ENCODE measurements at places on chromosomes 6 and 20.
A peak's percentile ranks its signal among the peaks of the same experiment; 100 is the strongest.

DNA sequence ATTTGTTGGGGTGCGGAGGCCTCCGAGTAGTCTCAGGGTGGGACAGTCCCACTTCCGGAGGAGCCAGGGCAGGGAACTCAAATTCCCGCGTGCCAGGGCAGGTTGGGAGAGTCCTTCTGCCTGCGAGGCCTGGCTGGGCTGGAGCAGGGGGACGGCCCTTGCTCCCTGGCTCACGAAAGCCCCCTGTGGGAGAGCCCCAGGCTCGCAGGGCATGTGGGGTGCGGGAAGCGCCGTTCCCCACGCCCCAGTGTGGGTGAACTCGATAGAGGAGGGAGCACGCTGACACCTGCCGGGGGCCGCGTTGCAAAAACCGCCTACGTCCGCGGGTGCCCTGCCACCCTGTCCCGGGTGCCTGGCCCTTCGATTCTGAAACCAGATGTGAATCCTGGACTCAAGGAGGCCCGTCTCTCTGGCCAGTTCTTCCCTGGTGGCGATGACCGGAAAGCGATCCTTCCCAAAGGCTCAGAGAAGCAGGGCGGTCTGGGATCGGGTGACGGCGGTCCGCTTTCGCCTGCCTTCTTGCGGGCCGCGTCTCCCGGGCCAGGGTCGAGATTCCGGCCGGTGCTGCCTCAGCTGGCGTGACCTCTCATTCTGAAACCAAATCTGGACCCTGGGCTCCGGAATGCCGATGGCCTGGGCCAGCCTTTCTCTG, 1846.5 kb upstream of the DEFB115 start:
- DNase-seq, result no peak

DNA sequence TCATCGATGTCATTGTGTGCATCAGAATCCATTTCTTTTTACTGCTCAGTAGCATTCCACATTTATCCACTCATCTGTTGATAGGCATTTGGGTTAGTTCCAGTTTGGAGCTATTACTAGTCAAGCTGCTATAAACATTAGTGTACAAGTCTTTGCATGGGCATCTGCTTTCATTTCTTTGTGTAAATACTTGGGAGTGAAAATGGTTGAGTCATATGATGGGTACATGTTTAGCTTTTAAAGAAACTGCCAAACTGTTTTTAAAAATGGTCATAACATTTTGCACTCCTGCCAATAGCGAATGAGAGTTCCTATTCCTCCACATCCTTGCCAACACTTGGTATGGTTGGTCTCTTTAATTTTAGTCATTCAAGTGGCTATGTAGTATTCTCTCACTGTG, 21.2 kb upstream of the SLC22A2 start:
- no peak for DNase-seq

- no peak for DNase-seq
Observed at GRCh38 chr6:3088446-3088845, 20.2 kb downstream of the RIPK1 start.

DNA sequence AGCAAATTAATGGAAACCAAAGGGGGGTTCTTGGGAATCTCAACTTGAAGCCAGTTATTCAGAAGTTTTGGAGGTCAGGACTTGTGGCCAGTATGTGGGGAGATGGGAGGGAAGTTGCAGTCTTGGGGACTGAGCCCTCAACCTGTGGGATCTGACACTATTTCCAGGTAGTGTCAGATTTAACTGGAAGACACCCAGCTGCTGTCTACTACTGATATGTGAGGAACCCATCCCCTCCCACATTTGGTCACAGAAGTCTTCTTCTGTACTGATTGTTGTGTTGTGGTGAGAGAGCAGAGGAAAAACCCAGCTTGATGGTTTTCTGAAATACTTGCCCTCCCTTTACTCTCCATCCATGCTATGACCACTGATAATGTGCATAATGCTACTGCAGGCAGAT, 134.0 kb downstream of the QRSL1 start:
- DNase-seq, result no peak

- DNase-seq, result peak; percentile 35
Observed at GRCh38 chr20:38601216-38602184, at the start of gene ARHGAP40. TSS of gene ARHGAP40 (plus strand) at chr20:38601809.

DNA sequence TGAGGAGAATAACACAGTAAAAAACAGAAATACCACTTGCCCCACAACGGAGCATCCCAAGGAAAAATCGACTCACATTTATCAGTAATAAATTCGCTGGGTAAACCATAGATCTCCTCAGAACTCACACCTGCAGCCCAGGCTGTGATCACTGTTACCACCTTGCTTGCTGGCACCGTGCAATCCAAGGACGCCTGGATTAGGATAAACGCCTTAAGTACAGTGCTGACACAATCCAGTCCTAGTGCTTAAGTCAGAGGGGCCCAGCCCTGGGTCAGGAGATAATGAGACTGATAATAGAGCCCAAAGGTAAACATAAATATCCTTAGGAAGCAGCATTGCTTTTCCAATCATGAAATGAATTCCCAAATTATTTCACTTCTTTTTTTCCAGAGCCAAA, 62.5 kb downstream of the EPB41L2 start:
- no peak for DNase-seq

- no peak for DNase-seq
Observed at GRCh38 chr20:44471481-44471882, 4.2 kb upstream of the TTPAL start.

DNA sequence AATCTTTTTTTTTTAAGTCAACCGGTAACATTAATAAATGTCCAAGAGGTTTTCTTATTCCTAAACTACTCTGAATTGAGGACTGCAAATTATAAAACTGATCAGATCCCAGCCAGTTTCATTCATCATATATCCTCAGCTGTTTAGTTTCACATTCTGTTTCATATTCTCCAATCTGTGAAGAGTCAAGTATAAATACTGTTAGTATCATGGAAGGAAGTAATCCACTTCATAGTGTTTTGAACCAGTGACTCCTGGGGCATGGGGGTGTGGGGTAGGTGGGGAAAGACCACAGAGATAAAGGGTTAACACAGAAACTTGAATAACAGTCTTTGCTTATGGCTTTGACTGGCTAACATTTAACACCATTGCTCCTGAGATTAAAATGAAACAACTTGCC, 69.9 kb downstream of the FYN start:
- DNase-seq, result no peak

GRCh38 chr6:143549221-143549948, 37.9 kb upstream of the FUCA2 start:
- no peak for DNase-seq

- no peak for DNase-seq
Observed at GRCh38 chr6:106281088-106281487, 44.5 kb downstream of the ATG5 start.

DNA sequence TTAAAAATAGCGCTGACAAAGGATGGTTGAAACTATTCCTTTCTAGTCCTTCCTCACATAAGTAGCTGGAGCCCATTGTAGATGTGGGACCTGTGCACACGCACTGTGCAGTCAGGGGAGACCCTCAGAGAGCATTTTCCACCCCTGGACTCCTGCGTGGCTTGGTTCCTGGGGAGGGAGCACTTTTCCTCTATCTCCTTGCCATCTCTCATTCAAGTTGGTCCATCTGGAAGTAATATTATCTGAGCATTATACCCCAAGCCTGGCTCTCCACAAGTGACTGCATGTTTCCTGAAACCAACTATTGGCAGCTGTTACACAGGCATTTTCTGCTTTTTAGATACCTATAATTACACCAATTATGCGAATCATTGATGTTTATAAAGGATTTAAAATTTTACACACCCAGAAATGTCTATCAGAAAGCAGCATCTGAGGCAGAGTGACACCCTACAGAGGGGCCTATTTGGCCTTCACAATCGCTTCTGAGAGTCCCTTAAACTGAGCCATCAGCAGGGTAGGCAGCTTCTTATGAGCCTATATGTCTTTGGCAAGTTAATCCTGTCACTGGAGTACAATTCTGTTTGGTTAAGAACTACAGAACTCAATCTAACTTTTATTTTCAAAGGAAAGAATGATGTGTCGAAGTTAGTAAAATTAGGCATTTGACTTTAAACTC, 18.7 kb downstream of the SOX4 start:
- DNase-seq, result peak; percentile 92

GRCh38 chr6:14642842-14643241, 525.3 kb downstream of the CD83 start:
- no peak for DNase-seq

DNA sequence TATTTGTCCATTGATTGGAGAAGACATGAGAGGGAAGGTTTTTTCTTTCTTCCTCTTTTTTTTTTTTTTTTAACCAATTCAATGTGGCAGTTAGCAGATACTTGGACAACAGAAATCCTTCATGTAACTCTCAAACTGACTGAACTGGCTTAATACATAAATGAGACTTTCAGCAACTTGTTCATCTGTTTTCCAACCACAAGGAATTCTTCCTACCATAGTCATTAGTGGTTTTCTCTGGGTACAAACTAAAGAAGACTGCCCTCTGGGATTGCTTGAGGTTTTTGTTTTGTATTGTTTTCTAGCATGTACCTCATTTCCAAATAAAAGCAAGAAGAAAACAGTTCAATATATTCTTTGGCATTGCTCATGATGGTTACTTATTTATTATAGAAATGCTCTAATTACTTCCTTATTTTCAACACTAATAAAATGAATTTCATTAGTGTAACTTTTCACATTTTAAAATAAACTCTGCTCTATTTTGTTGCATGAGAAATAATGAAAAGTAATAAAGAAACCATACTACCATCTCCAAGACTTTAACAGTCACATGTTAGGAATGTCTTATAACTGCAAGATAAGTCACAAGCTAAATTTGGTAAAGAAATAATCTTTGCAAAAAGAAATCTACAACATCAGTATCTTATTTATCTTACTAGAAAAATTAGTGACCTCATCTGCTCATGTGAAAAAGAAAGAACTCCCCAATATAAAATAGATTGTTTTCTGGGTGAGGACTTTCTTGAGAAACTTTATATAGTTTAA, 52.0 kb downstream of the ME1 start:
- no peak for DNase-seq

DNA sequence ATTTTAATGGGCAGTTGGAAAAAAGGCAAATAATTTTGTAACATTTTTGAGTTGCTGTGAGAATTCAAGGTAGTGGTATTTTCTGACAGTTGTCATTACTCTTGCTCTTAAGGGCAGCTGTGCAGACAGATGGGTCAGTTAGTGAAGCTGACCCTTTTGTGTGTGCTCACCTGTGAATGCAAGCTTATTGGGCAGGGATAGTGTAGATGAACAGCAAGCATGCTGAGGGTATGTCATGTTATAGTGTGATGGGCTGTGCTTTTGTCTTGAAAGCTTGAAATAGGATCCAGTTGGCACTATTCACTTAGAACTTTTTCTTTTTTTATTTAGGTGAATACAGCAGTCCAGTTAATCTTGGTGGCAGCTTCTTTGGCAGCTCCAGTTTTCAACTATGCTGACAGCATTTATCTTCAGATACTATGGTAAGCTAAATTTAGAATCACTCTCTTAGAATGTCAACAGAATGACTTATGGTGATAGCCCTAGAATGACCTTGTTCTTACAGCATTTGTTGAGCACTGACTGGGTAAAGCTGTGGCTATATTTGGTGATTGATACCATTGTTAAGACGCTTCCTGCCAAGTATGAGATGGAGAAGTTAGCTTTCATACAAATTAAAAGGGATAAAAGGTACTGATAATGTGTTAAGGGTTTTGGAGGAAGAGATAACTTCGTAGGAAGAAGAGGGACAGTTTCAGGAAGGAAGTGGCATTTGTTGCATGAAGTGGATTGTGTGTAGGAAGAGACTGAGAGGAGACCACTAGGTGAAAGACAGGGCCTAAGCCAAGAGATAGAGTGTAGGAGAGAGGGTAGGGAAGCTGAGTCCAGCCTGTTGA, 19.5 kb downstream of the LRRN4 start:
- no peak for DNase-seq

DNA sequence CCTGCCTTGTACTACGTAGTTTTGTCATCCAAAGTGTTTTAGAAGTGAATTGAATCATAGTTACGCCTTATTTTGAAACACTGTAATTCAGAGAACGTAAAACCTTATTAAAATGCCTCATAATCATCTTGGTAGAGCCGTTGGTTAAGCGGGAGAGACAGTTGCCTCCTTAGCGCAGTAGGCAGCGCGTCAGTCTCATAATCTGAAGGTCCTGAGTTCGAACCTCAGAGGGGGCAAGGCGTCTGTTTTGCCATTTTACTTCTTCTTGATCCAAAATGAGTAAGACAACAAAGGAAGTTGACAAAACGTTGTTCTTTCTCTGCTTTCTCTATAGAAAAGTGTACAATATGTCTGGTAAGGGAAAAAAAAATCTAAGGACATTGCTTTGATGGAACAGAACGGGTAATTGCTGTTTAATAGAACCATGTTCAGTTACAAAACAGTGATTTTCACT, 20.7 kb upstream of the TRIM27 start:
- DNase-seq, result peak; percentile 74

DNA sequence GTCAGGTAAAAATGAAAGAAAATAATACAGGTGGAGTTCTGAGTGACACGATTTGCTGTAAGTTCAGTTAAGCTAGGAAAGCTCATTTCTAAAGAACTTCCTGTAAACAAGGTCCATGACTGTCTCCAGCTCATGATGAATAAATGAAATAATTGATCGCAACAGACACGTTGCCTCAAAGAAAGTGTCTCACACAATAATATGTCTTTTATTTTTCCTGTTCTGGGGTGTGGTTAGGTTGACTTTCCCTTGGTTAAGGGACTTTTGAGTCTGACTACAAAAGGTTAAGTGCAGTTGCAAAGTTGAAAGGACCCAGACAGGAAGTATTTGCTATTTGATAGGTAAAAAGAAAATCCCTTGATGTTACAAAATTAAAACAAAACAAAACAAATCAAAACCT, 304.2 kb upstream of the PRDM1 start:
- DNase-seq, result no peak

DNA sequence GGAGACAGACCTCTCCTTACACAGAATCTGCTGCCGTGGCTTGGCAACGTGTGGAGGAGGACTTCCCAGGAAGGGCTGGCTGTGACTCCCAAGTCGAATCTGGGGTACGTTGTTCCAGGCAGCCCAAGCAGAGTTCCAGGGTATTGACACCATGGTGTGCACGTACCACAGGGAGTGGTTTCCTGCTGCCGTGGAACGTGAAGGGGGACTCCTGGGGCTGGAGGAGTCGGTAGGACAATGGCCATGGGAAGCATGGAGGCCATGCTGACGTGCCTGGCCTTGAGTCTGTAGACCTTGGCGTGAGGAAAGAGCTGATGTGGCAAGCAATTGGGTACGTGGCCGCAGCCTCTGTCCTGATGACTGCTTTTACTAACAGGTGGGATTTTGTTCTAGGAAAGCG, 119.3 kb downstream of the TULP4 start:
- DNase-seq, result no peak

DNA sequence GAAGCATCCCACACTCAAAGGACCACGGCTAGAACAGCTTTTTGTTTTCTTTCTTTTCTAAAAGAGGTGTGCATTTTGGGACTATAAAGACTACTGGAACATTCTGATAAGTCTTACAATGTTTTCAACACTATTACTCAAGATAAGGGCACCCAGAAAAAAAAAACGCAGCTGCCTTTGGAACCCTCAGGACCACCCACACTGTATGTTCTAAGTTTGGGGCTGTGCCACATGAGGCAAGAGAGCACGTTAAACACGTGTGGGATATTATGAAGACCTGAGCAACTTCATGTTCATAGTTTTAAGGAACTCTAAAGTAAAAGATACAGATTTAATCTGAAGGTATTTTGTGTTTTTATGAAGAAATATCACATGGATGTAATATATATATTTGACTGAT, 204.6 kb downstream of the FOXC1 start:
- DNase-seq, result no peak

Data from NCI-H2171 treated with DMSO at 0.1 percent for 48 hours (cell line).